CD4-positive, alpha-beta T cell (primary cell): ENCODE measurements at places on chromosomes 7 and 10. TPM values are rescaled to one million over a fixed set of nuclear protein-coding genes. Genes with fewer than 3 reads are reported as not detected.

DNA sequence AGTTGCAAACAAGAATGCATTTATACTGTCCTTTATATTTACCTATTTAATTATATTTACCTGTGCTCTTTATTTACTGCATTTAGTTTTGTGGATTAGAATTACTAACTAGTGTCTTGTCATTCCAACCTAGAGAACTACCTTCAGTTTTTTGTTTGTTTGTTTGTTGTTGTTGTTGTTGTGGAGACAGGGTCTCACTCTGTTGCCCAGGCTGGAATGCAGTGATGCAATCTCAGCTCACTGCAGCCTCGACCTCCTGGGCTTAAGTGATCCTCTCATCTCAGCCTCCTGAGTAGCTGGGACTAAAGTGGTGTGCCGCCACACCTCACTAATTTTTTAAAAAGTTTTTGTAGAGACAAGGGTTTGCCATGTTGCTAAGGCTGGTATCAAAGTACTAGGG lies 156.4 kb upstream of the AKR1E2 start:
- no peaks in the 10 kb centered on the region for H3K4me1 ChIP-seq
- H3K27me3 ChIP-seq = no peaks in the 10 kb centered on the region
- DNase-seq = no peak
- H3K4me3 ChIP-seq = no peak overlapping the region
- no peak overlapping the region for H3K27ac ChIP-seq

- DNase-seq = no peak
- no peak overlapping the region for H3K27ac ChIP-seq
Measured at GRCh38 chr10:8130973-8131911, 76.8 kb downstream of the GATA3 start.

GRCh38 chr10:62183442-62183841 lies 85.2 kb downstream of the RTKN2 start:
- H3K27me3 ChIP-seq = no peaks in the 10 kb centered on the region
- H3K36me3 ChIP-seq = no peaks in the 10 kb centered on the region
- DNase-seq = peak; percentile 92
- H3K4me3 ChIP-seq = no peak overlapping the region

DNA sequence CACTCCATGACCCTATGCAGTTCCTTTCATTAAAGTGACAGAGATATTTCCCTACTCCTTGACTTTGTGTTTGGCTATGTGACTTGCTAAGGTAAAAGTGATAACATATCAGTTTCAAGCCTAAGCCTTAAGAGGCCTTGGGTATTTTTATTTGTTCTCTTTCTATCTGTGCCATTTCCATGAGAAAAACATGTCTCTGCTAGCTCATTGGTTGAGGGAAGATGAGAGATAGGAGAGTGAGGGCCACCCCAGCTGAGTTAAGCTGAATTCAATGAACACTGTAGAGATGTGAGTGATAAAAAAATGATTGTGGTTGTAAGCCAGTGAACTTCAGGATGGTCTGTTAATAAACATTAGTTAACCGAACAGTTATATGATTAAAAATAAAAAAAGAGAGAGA lies 13.4 kb downstream of the TASOR2 start:
- H3K4me1 ChIP-seq = peaks cover 10% of the 10 kb centered on the region
- no peak overlapping the region for H3K4me3 ChIP-seq
- no peak overlapping the region for H3K27ac ChIP-seq
- no peak for DNase-seq
- no peaks in the 10 kb centered on the region for H3K36me3 ChIP-seq

GRCh38 chr10:50648089-50648934 lies 24.6 kb upstream of the SGMS1 start:
- H3K4me1 ChIP-seq = peaks cover 5% of the 10 kb centered on the region
- no peaks in the 10 kb centered on the region for H3K36me3 ChIP-seq
- no peak for DNase-seq
- no peak overlapping the region for H3K4me3 ChIP-seq
- no peak overlapping the region for H3K27ac ChIP-seq
- H3K27me3 ChIP-seq = no peaks in the 10 kb centered on the region

- DNase-seq = no peak
- H3K4me1 ChIP-seq = no peaks in the 10 kb centered on the region
- no peak overlapping the region for H3K27ac ChIP-seq
- no peak overlapping the region for H3K4me3 ChIP-seq
Measured at GRCh38 chr10:103635580-103635979, 142.1 kb downstream of the NEURL1 start.

DNA sequence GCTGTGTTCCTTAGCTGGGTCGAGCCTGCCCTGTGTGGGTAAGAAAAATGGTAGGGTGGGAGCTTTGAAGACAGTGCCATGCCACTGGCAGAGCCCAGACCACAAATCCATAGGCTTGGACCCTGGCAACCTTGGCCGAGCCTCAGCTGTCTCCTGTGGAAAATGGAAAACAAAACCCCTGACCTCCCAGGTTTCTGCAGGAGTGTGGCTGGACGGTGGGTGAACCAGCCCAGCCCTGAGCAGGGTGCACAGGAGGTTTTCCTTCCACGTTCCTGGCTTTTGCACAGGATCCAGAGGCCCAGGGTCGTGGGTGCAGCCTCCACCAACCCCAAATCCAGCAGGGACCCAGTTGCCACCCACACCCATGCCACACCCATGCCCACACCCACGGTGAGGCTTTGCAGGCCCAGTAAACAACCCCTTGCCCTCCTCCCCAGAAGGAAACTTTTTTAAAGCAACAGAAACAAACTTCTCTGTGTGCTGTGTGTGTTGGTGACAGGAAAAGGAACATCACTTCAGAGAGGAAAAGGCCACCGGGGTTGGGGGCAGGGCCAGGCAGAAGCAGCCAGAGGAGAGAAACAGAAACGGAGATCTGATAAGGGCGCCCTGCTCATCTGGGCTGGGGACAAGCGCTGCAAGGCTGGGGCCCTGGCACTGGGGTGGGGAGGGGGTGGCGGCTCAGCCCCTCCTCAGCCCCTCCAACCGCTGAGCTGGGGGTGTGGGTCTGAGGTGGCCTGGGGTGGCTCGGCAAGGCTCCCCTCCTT lies 20.7 kb upstream of the ZMIZ1 start:
- peak; percentile 73 for DNase-seq
- peak overlapping the region; percentile 61 for H3K4me3 ChIP-seq
- H3K36me3 ChIP-seq = no peaks in the 10 kb centered on the region
- no peaks in the 10 kb centered on the region for H3K27me3 ChIP-seq
- H3K4me1 ChIP-seq = peaks cover 90% of the 10 kb centered on the region
- peak overlapping the region; percentile 93 for H3K27ac ChIP-seq

GRCh38 chr7:52911795-52912194 lies 123.6 kb upstream of the POM121L12 start:
- no peak overlapping the region for H3K27ac ChIP-seq
- no peak overlapping the region for H3K4me3 ChIP-seq
- H3K4me1 ChIP-seq = no peaks in the 10 kb centered on the region
- no peak for DNase-seq
- H3K27me3 ChIP-seq = no peaks in the 10 kb centered on the region
- H3K36me3 ChIP-seq = no peaks in the 10 kb centered on the region

DNA sequence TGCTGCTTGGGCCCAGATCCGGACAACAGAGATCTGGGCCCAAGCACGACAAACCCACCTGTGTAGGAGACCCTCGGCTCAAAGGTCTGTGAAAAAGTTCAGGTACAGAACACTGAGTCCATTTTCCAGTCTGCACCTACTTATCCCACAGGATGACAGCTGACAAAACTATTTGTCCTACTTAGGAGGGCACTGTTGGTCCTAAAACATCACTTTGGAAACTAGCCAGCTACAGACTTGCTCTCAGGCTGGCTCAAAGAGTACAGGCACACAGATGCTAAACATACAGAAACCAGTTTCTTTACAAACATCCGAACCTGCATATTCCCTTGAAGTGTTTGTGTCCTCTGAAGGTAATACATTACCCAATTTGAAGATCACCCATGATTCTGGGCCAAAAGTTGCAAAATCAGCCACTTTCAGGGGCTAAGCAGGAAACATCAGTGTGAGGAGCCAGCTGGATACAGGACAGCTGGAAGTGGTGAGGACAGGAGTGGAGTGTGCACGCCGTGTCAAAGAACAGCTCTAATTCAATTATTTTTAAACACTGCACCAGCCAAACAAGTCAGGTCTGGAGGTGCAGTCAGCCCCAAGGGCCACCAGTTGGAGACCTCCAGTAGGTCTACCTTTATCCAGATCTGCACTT lies 88.5 kb downstream of the NOC3L start:
- no peak for DNase-seq
- H3K27me3 ChIP-seq = no peaks in the 10 kb centered on the region
- H3K27ac ChIP-seq = no peak overlapping the region
- no peak overlapping the region for H3K4me3 ChIP-seq
- no peaks in the 10 kb centered on the region for H3K36me3 ChIP-seq
- no peaks in the 10 kb centered on the region for H3K4me1 ChIP-seq

DNA sequence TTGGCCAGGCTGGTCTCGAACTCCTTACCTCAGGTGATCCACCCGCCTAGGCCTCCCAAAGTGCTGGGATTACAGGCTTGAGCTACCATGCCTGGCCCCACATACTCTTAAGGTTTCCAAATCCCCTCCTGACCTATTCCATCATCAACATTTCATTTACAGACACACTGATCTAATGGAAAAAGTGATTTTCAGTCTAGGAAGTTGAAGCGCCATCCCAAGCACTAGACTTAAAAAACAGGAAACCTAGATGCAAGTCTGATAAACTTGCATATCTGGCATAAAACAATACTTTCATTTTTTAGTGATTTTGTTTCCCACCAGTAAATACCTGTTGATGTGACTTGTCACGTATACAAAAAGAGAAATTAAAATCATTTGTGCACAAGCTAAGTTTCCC lies 44.0 kb downstream of the DNMBP start:
- peaks cover 3% of the 10 kb centered on the region for H3K36me3 ChIP-seq
- H3K4me1 ChIP-seq = no peaks in the 10 kb centered on the region
- H3K27ac ChIP-seq = no peak overlapping the region
- no peak overlapping the region for H3K4me3 ChIP-seq

GRCh38 chr10:86151613-86152012 lies 215.0 kb downstream of the GRID1 start:
- no peak overlapping the region for H3K4me3 ChIP-seq
- H3K4me1 ChIP-seq = no peaks in the 10 kb centered on the region
- DNase-seq = no peak
- no peak overlapping the region for H3K27ac ChIP-seq
- H3K27me3 ChIP-seq = no peaks in the 10 kb centered on the region
- no peaks in the 10 kb centered on the region for H3K36me3 ChIP-seq

GRCh38 chr7:32905175-32905662 lies 13.7 kb upstream of the KBTBD2 start:
- no peaks in the 10 kb centered on the region for H3K27me3 ChIP-seq
- peak overlapping the region; percentile 82 for H3K27ac ChIP-seq
- peak; percentile 65 for DNase-seq
- no peaks in the 10 kb centered on the region for H3K36me3 ChIP-seq
- H3K4me1 ChIP-seq = peaks cover 25% of the 10 kb centered on the region
- H3K4me3 ChIP-seq = peak overlapping the region; percentile 39

- H3K27ac ChIP-seq = peak overlapping the region; percentile 52
- peak overlapping the region; percentile 75 for H3K4me3 ChIP-seq
- peaks cover 5% of the 10 kb centered on the region for H3K36me3 ChIP-seq
- H3K4me1 ChIP-seq = peaks cover 36% of the 10 kb centered on the region
- DNase-seq = peak; percentile 22
- H3K27me3 ChIP-seq = no peaks in the 10 kb centered on the region
Measured at GRCh38 chr10:73414230-73414945, 530 bp upstream of the ANXA7 start.

DNA sequence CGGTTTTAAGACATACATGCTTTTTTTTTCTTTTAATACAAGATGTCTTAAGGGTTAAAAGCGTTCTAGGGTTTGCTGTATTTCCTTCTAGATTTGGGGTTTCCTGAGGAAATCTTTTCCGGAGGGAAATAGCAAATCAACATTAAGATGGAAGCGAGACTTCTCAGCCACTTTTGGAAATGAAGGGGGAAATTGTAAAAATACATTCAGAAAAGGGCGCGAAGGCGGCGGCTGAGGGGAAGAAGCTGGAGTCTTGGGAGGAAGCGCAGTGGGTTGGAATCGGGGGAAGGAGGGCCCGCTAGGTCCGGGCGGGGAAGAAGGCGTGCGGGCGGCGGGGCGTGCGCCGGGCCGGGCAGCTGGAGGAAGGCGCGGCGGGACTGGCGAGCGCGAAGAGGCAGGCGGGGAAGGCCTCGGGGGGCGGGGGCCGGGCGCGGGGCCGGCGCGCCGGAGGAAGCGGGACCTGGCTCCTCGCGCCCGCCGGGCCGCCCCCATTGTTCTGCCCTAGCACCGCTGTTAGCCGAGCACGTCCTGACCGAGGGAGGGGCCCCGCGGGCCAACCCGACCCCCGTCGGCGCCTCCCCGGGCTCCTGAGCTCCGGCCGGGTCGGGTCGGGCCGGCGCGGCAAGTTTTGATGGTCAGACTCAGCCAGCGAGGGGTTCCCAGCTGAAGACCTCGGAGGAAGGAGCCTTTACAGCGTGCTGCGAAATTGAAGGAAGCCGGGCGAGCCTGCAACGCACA lies 1.5 kb upstream of the SKIDA1 start:
- H3K4me1 ChIP-seq = peaks cover 25% of the 10 kb centered on the region
- DNase-seq = peak; percentile 20
- H3K27ac ChIP-seq = peak overlapping the region; percentile 50

DNA sequence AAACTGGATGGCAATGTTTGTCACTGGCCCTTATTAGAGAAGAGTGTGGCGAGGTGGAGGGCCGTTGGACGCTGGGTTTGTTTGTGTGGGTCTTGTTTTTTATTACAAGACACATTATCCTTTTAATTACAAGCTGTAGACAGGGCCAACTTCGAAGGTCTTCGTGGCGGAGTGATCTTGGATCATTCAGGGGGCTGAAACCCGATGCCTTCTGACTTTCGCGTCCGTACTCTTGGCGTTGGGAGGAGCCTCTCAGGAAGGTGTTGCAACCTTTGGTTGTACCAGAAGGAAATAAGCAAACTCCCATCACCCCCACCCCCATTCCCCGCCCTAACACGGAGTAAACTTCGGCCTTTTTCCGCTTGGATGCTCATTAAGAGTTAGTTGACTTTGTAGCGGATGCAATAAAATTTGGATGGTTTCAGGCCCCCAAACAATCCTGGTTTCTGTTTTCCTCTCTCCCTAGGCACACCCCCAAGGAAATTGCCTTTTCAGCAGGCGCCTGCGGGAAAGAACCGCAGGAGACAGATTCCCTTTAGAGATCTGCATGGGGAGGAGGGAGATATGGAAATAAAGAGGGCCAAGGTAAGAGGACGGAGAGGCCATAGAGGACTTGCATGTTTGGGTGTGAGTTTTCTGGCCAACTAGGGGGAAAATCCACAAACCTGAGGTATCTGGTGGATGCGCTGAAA lies 294.5 kb upstream of the NFE2L3 start:
- no peak for DNase-seq
- peak overlapping the region; percentile 25 for H3K4me3 ChIP-seq
- no peaks in the 10 kb centered on the region for H3K36me3 ChIP-seq
- peaks cover 43% of the 10 kb centered on the region for H3K4me1 ChIP-seq

- H3K4me1 ChIP-seq = peaks cover 55% of the 10 kb centered on the region
- no peak overlapping the region for H3K4me3 ChIP-seq
- no peak overlapping the region for H3K27ac ChIP-seq
- no peak for DNase-seq
- H3K27me3 ChIP-seq = no peaks in the 10 kb centered on the region
- H3K36me3 ChIP-seq = no peaks in the 10 kb centered on the region
Measured at GRCh38 chr7:35728412-35729060, 33.6 kb upstream of the HERPUD2 start.

GRCh38 chr7:85119934-85120333 lies 66.9 kb downstream of the SEMA3D start:
- H3K4me1 ChIP-seq = no peaks in the 10 kb centered on the region
- H3K36me3 ChIP-seq = no peaks in the 10 kb centered on the region
- no peak overlapping the region for H3K27ac ChIP-seq
- no peaks in the 10 kb centered on the region for H3K27me3 ChIP-seq

MORN4 gene
- 0.36 TPM for total RNA-seq

GHRHR gene
- total RNA-seq = not detected

AEBP1 gene
- 21.3 TPM for total RNA-seq

CRCP gene
- total RNA-seq = 29.2 TPM

COX19 gene
- 51.8 TPM for total RNA-seq

CPN1 gene
- not detected for total RNA-seq

TMEM213 gene
- total RNA-seq = not detected

CYP3A7 gene
- total RNA-seq = not detected

SEMA3E gene
- total RNA-seq = not detected
